ENCODE measurements at places on chromosomes 16 and 17.
A peak's percentile ranks its signal among the peaks of the same experiment; 100 is the strongest.

DNA sequence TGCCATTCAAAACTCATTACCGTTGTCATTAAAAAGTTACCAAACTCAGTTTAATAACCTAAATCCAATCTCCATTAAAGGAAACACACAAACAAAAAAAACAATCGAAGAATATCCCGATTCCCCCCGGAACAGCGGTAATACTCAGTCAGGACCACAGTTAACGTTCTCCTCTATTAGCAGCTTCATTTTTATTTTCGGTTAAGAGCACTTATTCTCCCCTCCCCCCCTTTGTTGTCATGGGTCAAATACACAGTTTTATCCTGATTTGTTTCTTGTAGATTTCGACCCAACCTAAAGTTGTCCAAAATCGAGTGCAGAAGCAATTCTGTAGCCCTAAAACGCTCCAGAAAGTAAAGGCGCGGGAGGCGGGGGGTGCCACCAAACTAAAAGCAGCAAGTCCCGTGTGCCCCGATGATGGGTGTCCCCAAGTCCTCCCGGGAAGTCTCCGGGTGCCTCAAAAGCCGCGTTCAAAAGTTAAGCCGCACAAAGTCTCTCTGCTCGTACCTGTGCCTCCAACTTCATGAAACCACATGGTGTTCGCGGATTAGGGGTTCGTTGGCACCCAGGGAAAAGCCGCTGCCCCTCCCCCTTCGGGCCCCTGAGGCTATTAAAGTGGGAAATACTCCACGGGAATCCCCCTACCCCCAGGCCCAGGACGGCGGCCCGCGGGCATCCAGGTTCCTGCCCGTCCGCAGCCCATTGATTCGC is 996 bp downstream of the SUMO2 start:
- peak; percentile 41 for DNase-seq

- DNase-seq, result no peak
Measured at GRCh38 chr17:35730400-35731005, 936 bp upstream of the RASL10B start.

- DNase-seq, result no peak
Measured at GRCh38 chr16:73527187-73527586, 479.3 kb upstream of the ZFHX3 start.

GRCh38 chr17:63983320-63983719 is 10.6 kb upstream of the SCN4A start:
- no peak for DNase-seq

DNA sequence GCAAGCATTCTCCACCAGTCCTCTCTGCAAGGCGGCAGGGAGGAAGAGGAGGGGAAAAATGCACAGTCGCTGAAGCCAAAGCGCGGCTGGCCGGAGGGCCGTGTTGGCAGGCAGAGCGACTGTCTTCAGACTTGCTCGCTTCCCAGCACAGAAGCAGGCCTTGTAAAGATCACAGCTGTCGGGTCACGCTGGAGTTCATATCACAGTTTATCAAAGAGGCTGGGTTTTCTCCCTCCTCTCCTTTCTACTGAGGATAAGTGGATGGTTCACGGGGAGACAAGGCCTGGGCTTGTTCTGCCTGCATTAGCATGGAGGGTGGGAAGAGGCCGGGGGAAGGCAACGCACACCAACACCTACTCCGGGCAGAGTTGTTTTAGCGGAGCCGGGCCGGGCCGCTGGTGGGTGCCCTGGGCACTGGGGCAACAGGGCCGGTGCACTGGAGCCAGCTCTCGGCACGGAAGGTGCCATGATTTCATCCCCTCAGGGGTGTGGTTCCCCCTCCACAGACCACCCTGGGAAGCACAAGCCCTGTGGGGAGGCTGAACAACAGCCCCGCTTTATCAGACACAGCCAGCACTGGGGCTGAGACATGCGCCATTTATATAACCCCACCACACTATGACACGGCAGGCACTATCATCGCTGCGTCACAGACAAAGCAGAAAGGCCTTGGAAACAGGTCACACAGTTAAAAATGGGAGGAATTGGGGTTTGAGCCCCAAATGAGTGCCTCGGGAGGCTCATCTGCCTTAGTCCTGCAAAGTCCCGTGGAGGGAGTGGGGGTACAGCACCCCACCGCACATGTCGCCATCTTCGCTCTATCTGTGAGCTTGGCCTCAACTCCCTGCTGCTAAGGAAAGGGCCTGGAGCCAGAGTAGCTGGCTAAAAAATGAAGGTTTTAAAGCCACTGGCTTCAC is 40.3 kb upstream of the MTSS2 start:
- DNase-seq, result peak; percentile 6

- DNase-seq, result no peak
Measured at GRCh38 chr17:61310590-61310989, 89.1 kb upstream of the TBX2 start.

GRCh38 chr17:62628831-62629555 is 1.5 kb downstream of the MRC2 start:
- no peak for DNase-seq

- no peak for DNase-seq
Measured at GRCh38 chr17:65459677-65460347, 101.6 kb downstream of the AXIN2 start.

GRCh38 chr17:80817861-80818260 is 173.8 kb upstream of the CHMP6 start:
- DNase-seq, result no peak

DNA sequence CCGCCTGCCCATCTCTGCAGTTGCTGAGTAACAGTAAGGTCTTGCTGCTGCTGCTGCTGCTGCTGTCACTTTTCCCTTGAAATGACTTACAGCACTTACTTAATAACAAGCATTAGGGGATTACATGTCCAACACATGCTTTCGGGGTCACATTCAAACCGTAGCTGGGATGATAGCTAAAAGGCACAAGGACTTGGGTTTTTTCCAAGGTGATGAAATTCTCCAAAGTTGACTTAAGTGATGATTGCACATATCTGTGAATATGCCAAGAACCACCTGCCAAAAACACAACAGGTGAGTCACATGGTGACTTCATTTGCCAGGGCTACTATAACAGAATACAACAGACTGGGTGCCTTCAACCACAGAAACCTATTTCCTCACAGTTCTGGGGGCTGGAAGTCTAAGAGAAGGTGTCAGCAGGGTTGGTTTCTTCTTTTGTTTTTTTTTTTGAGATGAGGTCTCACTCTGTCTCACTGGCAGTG is 121.9 kb upstream of the TNRC6C start:
- no peak for DNase-seq

DNA sequence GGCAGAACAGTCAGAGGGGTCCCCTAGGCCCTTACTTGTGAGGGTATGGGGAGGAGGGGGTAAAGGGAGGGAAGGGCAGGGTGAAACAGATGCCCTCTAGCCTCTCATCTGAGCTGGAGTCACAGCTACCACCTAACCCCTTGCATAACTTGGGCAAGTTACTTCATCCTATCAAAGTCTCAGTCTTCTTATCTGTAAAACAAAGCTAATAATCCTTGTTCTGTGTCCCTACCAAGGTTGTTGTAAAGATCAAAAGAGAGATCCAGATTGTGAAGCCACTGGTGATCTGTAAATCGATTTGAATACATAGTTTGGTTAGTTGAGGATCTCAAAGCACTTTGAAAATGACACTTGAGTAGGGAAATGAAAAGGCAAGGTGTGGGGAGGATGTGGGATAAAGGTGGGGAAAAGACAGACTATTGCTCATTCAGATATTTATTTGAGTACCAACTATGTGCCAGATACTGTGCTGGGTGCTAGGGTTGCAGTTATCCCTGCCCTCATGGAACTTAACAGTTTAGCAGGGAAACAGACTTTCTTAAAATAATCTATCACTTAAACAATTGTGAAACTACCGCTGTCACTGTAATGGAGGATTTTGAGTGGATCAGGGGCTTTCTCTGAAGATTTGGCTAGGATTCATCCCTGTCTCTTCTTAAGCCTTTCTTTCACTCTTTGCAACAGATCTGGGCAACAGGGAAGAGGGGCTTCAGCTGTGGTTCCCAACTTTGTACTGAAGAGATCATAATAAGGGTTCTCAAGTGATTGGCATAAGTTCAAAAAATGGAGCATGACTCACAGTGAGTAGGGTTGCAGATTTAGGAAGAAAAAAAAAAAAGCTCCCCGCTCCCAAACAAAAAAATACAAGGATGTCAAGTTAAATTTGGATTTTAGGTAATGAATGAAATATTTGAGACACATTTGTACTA is 3.0 kb downstream of the HEATR9 start:
- DNase-seq, result no peak

- no peak for DNase-seq
Measured at GRCh38 chr17:43030137-43030767, 5.2 kb downstream of the RND2 start.

GRCh38 chr17:48549281-48549630 is 4.3 kb upstream of the HOXB2 start:
- DNase-seq, result no peak

GRCh38 chr17:69358688-69359596 is 32.0 kb upstream of the ABCA5 start:
- DNase-seq, result peak; percentile 30

DNA sequence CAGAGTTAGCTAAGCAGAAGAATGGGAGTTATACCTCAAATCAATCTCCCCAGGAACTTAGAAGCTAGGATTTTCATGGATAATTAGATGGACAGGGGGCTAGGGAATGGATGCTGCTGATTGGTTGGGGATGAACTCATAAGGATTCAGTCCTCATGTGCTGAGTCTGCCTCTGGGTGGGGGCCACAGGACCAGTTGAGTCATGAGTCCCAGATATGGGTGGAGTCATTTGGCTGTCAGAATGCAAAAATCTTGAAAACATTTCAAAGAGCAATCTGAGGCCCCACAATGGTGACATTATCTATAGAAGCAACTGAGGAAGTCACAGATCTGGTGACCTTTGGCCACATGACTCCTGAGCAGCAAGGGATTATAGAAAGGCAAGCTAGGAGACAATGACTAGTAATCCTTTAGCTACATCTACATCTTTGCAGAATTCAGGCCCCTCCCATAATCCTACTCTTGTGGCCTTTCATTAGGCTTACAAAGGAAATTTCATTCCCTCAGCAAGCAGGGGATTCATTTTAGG is 82.6 kb upstream of the CCL2 start:
- peak; percentile 34 for DNase-seq

DNA sequence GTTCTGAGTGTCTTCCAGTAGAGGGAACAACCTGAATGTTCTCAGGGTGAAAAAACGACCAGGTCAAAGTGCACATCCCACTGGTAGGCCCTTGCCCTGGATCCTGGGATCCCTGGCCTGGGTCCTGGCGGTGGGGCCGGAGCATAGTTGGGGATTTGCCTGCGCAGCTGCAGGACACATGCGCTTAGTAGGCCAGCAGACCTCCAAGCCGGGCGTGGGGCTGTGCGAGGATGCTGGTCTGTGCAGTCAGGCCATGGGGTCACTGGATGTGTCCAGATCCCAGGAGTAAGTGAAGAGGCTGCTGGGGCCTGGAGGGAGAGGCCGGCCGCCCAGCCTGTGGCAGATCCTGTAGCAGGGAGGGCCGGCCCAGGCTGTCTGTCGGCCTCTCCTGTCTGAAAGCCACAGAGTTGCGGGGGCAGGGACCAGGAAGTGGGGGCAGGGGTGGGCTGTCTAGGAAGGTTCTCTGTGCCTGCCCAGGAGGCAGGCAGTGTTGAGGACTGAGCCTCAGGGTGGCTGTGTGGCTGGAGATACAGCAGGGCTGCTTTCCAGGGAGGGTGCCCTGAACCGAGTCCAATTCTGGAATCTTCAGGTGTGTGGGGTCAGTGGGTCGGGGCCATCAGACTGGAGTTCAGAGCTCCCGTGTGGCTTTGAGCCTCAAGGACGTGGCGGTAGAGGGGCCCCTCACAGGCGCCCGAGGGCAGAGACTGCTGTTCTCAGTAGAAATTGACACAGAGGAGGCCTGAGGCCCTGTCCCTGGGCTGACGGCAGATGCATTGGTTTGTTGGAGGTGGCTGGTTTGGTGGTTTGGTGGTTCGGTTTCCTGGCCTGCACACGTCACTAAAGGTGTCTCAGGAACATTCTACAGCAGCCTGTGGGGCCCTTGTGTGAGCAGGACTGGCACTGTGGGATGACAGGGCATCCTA is 17.2 kb upstream of the NUDT16L1 start:
- no peak for DNase-seq

- no peak for DNase-seq
Measured at GRCh38 chr17:27456681-27457359, 572 bp downstream of the KSR1 start.

DNA sequence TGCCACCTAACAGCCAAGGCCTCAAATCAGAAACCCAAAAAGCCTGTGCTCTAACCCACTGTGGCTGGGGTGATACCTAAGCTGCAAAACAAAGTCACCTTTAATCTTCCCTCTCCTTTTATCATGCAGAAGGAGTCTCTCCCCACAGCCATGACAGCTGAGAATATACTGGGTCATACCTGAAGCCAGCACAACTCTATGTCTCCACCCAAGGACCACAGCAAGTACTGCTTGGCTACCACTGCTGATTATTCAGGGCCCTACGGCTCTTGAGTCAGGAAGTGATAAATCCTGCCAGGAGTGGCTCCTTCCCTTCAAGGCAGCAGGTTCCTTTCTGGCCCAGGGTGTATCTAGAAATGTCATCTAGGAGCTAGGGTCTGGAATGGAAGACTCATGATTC is 151.5 kb upstream of the TOM1L1 start:
- DNase-seq, result peak; percentile 35

DNA sequence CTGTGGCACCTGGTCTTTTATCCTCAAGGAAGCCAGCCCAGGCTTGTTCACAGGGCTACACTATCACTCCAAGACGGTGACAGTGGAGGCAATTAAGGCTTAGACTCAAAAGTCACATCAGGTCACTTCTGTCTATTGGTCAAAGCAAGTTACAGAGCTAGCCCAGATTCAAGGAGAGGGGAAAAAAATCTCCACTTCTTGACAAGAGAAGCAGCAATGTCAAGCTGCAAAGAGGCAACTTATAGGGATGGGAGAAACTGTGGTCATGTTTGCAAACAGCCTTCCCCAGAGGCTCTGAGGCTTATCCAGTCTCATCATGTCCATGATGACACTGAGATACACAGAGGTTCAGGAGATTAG is 31.6 kb downstream of the SERPINF1 start:
- DNase-seq, result no peak

DNA sequence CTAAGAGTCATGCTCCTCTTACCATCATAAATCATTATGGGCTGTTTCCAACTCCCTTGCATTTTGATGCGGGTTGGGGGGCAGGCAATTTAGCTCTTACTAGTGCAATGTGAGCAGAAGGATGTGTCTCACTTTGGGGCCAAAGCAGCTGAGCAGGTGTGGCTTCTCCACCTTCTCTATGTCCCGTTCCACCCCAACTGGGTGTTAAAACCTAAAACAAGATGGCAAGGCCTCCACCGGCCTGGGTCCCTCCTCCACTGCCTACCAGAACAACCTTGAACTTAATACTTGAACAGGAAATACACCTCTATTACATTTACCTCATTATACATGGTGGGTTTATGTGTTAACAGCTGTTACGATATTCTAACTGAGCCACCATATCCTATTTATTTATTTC is 52.8 kb downstream of the TOX3 start:
- no peak for DNase-seq

DNA sequence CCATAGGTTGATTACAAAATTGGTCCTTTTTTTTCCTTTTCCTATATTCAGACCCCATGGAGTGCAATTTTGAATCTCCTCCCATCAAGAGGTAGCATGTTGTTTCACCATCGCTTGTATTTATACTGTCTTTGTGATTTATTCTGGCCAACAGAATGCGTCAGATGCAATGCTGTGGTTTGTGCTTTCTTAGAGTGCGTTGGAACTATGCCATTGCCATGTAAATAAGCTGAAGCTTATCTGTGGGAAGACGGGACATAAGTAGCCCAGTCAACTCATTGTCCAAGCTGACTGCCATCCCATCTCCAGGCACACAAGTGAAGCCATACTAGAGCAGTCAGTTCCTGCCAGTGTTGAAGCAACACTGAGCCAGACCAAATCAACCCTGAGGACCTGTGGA is 1339.3 kb upstream of the GOT2 start:
- DNase-seq, result no peak

Data from SK-MEL-5 (cell line).